Activated T-helper 17 cell treated with anti-CD3 and anti-CD28 coated beads, Interleukin-2, amount 50 U/mL, for 72 hours (primary cell): ENCODE measurements at places on chromosomes 5 and 9. TPM values are rescaled to one million over a fixed set of nuclear protein-coding genes. Genes with fewer than 3 reads are reported as not detected.

ZNF608 gene
- total RNA-seq, result not detected

COL15A1 gene
- total RNA-seq, result 0.11 TPM

PCA3 gene
- not detected for total RNA-seq

CCDC152 gene
- total RNA-seq, result 0.79 TPM

GRCh38 chr5:31362931-31363568 lies 168.8 kb downstream of the DROSHA start:
- ATAC-seq, result no peak

GRCh38 chr9:522190-522589 lies 307.5 kb downstream of the DOCK8 start:
- ATAC-seq, result no peak
